NCI-H1694 (cell line): ENCODE measurements at places on chromosomes 5 and 9.

DNA sequence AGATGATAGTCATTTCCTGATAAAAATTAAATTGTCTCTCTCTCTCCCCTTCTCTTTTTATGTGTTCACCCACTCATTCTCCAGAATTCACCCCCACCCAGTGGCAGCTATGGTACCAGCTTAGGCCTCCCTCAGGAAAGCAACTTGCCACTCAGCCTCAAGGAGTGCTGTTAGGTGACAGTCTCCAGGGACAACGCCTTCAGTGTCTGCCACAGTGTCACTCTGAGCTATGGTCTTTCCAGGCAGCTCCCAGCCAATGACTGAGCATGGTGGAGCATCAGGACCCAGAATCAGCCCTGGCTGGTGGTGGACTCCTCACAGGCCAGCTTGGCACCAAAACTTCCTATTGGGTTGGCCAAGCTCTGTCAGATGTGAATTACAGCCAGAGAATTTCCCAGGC lies 140.9 kb upstream of the PIK3R1 start:
- no peak for DNase-seq

DNA sequence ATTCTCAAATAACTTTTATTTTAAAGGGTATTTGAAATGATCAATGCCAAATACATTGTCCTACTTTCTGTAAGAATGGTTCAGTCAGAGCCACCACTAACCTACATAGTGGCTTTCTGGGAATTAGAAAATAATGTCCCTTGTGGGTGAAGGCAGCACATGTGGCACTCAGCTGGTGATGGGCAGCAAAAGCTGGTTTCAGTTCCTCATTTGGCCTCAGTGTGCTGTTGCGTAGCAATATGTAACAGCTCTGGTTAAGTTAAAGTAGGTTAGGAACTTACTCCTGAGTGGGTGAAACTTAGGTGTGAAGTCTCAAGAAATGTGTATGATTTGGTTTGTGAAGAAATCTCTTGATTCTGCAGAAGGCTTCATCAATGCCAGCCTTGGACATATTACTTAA lies 99.6 kb upstream of the SPEF2 start:
- DNase-seq = no peak

- DNase-seq = no peak
Measured at GRCh38 chr5:42495914-42496313, 72.7 kb downstream of the GHR start.

DNA sequence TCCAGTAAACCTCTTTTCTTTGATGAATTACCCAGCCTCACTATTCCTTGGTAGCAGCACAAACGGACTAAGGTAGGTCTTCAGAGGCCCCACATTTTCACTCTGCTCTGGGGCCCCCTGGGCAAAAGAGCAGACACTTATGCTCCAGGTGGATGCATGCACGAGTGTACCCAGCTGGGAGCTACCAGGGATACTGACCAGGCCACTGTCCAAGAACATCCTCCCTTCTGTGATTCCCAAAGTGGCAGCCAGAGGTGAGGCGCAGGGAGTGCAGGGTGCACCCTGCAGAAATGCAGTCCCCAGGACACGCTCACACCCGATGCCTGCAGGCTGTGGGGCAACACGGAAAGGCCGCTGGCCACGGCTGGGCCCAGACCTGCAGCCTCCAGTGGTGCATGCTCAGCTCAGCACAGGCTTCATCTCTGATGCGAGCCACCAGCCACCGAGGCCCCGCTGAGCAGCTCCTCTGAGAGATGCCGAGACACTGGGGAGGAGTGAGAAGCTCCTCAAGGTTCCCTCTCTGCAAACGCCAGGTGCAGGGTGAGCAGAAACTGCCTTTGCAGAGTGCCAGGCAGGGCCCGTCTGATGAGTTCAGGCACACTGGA lies 48.1 kb upstream of the OLFM1 start:
- DNase-seq = no peak

DNA sequence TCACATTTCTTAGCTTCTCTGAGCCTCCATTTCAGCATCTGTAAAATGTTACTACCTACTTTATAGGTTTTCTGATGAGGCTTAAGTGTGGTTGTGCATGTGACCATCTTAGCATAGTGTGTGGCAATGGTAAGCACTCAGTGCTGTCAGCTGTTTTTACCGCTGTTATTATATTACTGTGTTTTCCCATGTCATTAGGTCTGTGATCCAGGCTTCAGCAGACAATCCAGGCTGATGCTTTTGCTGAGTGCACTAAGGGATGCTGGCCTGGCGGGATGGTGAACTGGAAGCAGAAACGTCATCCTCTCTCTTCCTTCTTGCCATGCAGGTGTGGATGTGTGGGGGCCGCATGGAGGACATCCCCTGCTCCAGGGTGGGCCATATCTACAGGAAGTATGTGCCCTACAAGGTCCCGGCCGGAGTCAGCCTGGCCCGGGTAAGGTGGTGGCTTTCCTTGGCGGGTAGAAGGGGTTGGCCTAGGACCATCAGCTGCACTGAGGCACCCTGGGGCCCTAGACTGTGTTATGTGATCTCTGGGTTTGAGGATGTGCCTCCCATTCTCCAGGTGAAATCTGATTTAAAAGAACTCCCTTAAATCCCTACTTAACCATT lies 41.9 kb upstream of the SAP30L start:
- DNase-seq = no peak

DNA sequence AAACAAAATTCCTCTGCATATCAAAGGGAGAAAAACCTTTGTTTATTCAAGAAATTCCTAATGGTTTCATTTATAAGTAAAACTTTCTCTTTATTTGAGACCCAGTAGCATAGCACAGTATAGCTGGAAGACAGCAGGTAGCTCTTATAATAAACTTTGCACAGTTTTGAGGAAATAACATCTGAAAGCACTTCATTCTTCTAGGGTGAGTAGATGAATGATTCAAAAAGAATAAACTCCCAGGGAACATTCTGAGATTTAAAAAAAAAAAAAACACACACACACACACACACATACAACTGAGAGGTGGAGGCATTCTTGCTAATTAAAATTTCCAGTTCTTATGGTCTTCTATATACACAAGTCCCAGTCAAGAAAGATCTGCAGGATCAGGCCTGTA lies 197.3 kb downstream of the BNC2 start:
- DNase-seq = no peak

DNA sequence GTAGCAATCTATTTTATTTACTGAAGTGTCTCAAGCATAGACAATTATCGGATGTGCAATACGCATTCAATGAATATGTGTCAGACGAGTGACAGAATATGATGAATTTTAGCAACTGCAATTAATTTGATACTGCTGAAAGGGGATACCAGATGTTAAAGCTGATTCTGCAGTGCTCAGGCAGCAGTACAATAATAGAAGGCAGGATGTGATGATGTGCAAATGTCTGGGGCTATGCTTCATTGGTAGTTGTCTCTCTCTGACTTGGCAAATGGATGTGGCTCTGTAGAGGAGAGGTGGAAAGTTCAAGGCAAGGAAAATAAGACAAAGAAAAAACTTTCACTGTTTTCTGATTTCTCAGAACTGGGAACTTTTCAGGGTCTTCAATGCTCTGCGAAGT lies 721.2 kb downstream of the CDH18 start:
- DNase-seq = no peak

DNA sequence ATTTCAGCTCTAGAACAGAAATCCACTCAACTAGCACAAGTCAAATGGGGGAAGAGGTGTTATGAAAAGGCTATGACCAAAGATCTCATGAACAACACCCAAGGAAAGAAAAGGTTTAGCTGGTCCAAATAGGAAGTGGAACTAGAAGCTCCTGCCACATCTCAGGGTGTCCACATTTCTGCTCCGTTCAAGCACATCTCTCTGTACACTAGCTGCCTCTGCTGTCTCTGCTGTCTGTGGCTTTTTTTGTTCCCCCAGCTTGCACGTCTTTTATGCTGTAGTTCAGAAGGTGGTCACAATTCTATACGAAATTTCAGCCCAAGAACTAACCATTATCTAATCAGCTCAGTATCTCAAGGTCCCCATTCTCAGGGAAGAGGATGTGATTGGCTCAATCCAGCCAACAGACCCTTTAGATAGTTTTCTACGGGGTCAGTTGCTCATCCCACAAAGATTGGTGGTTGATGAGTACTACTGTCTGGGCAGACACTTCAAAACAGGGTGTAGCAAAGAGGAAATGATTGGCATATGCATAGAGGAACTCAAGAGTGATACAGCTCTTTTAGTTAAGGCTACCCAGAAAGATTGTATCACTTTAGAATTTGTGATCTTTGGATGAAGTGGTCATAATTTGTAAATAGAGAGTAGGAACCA lies 44.0 kb downstream of the FANCC start:
- no peak for DNase-seq

- no peak for DNase-seq
Measured at GRCh38 chr9:89400403-89401116, 82.3 kb downstream of the SECISBP2 start.

DNA sequence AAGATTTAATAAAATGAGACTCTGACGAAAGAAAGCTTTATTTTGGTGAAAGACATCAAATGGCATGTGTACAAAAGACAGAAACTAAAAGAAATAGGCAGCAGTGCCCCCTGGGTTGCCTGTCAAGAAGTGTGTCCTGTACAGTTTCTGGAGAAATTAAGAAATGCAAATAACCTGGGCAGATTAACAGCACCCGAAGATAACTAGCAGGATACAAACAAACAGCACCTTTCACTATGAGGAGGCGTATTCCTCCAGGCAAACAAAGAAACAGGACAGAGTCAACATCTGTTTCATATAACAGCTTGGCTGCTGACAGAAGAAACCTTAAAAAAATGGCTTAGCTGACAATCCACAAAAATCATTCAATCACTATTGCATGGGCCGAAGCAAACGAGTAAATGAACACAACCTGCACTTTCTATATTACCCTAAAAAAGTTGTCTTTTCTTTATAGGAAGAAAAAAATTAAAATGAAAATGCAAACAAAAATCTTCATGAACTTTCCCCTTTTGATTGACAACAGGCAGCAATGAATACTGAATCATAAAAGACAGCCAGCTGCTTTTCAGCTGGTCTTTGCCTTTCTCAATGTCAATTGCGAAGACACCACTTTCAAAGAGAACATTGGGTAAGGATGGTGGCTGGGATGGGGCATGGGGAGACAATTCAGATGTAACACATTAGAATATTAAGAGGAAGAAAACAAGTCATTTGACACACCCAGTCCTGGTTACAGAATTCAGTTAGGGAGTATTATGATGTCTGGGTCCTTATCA lies 162.1 kb downstream of the ARL15 start:
- DNase-seq = no peak

GRCh38 chr5:154949781-154950180 lies 8.9 kb downstream of the MRPL22 start:
- no peak for DNase-seq
